GDM1 (cell line): ENCODE measurements at places on chromosomes 7 and 10.

- no peak for DNase-seq
These were observed 299.4 kb downstream of the CRPPA start for GRCh38 chr7:16121876-16122390.

DNA sequence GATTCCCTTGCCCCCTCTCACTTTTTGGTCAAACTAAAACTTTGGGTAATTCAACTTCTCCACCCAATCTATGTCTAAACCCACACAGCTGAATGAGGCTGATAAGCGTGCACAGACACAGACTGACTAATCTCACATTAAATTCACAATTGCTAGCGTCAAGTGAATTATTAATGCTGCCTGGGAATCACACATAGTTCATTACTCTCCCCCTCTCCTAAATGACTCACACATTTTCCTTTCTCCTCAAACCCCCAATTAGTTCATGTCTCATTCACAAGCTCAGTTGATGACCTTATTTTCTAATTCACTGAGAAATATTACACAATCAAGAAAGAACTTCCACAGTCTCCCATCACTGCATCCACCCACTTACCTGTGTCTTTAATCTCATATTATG, 14.5 kb downstream of the KLF14 start:
- no peak for DNase-seq

DNA sequence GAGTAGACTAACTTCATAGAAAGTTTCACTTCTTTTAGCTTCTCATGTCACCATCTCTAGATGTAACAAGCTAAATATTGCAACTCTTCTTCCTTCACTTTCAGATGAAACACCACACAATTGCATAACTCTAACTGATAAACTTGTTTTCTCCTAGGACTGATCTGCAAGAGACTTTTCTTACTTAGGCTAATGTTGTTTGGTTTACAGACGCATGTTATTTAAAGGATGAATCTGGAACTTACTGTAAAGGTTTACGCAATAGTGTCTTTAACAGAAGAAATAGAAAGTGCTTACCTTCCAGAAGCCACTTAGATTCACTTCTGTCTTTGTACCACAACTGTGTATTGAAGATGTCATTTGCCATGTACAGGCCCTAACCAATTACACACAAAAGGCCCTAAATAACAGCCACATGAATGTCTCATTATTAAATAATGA, 22.1 kb upstream of the ZC3HAV1 start:
- no peak for DNase-seq

GRCh38 chr7:137475966-137476365, 132.4 kb upstream of the PTN start:
- DNase-seq: no peak

- no peak for DNase-seq
These were observed 31.9 kb upstream of the NEUROD6 start for GRCh38 chr7:31372231-31372959.

GRCh38 chr7:118158766-118159165, 25.2 kb upstream of the LSM8 start:
- no peak for DNase-seq

DNA sequence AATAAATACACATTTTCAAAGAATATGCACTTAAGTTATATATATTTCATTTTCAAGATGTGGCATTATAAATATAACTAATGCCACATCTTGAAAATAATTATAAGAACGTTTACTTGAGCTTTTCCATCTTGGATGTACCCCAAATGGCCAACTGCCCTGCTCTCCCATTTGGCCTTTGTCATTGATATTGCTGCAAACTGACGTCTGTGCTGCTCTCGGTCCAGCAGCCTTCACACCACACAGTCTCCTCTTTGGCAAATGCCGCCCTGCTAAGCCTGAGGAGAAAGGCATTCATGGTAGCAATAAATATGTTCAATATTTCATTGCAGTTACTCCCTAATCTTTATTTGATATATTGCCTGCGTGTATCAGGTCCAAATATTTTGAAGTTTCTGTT, 384.6 kb upstream of the ADARB2 start:
- no peak for DNase-seq
